Pancreas (tissue), 10 donors: ENCODE measurements at places on chromosomes 5 and 9.
A peak's percentile ranks its signal among the peaks of the same experiment; 100 is the strongest.

DNA sequence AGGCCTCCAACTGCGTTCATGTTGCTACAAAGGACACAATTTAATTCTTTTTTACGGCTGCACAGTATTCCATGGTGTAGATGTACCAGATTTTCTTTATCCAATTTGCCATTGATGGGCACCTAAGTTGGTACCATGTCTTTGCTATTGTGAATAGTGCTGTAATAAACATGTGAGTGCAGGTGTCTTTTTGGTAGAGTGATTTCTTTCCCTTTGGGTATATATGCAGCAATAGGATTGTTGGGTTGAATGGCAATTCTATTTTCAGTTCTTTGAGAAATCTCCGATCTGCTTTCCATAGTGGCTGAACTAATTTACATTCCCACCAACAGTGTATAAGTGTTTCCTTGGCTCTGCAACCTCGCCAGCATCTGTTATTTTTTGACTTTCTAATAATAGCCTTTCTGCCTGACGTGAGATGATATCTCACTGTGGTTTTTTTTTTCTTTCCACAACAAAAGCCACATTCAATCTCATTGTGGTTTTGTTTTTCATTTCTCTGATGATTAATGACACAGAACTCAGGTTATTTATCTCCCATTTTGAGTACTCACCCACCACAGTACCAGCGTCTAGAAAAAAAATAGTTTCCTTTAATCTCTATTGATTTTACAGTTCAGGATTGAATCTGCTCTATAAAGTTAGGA, 21.9 kb downstream of the ARRDC3 start:
- no peak for DNase-seq

GRCh38 chr9:131503626-131504465, 1.1 kb downstream of the POMT1 start:
- DNase-seq = no peak

DNA sequence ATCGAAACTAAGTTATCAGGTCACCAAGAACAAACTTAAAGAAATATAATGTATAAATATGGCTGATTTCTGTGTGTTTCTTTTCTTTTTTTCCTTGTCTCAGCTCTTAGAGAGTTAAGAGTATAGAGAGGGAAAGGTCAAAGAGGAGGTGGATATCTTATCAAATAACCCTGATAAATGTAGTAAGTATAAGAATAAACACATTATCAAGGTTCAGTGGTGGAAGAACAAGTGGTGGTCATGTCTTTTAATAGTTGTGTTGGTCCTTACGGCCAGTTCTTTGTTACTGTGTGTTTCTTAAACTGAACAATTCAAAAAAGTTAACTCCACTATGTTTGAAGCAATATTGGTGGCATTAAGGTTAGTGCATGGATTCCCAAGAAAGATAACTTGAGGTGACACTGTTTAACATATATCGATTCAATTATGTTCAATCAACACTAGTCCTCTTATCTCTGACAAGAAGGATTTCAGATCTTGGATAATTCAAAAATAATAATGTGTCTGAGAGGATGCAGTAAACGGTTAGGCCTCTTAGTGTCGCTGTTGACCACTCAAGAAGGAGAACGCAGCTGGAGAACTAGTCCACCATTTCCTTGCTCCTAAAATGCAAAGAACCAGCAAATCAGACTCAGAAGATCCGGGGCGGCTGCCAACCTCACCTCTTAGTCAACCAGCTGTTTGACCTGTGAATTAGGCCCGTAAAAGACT, at the start of gene PCDHGA3:
TSS of gene PCDHGA3 (plus strand) at position 588 of the 711 bp plus-strand sequence. CDS start 205 bp downstream, outside the sequence.
- DNase-seq = no peak

- DNase-seq = no peak
Observed at GRCh38 chr5:6596388-6596787, 36.5 kb downstream of the NSUN2 start.

GRCh38 chr9:105332471-105332870, 88.0 kb downstream of the SLC44A1 start:
- no peak for DNase-seq

DNA sequence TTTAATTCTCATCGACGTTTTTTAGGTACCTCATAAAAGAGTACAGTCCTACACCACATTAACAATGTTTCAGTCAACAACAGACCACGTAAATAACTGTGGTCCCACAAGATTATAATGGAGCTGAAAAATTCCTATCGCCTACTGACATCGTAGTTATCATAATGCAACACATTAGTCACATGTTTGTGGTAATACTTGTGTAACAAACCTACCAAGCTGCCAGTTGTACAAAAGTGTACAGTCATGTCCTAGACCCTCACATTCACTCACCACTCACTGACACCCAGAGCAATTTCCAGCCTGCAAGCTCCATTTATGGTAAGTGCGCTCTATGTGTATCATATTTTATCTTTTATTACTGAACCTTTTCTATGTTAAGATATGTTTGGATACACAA, 16.8 kb downstream of the GNAQ start:
- DNase-seq = no peak

GRCh38 chr9:211557-211956, 3.1 kb upstream of the DOCK8 start:
- DNase-seq = no peak

- peak; percentile 48 for DNase-seq
Observed at GRCh38 chr5:124628721-124629596, 117.5 kb downstream of the ZNF608 start.

DNA sequence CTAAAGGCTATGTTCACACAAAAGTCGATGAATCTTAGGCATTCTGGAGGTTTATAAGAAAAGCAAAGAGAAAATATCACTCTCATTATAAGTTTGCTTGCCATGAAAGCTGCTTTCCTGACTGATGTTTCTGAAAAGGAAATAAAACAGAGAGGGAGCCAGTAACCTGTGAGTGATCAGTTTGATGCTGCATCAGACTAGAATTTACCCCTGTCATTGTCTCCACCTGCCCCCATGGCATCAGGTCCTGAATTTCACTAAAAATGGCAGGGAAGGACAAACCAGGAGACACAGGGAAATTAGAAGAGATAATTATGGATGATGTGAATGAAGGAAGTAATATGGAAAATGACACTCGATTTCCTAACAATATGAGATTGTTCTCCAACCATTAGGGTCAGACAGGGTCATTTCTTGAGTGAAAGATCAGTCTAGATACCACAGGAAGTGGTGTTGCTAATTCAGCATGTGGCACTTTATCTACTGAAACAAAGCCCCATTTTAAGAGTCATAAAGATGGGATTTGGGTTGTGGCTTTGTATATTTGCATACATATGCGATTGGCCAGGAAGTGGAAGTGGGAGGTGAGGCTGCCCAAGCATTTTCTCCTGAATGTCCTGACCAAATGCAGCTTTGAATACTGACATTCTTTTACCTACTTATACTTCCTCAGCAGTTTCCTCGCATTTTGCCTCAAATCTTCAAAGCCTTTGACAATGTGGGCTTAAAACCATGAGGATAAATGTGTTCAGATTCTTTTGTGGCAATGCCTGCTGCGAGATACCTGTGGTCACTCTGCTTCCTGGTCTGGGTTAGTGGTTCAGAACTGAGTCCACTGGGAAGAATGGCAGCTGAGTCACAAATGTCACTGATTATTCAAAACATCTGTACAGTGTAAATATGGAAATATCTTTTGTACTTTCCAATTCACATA, 29.7 kb downstream of the MEGF10 start:
- peak; percentile 31 for DNase-seq

DNA sequence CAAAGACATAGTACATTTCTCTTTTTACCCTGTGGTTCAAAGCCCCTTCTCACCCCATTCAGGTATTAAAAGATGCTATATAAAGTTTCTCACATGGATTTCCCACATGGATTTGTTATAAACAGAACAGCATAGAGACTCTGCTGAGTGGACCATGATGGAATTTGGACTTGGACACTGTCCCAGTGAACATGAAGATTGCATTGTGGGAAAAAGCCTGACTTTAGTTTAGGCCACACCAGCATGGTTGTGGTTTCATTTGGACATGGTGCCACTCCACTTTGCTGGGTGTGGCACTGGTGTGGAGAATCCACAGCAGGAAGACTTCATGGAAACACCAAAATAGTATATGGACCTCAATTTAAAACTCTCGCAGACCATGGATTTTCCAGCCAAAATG, 124.6 kb downstream of the ARHGAP26 start:
- DNase-seq = no peak

- no peak for DNase-seq
Observed at GRCh38 chr5:141094481-141095262, at the start of gene PCDHB2. Gene PCDHB2, plus strand, starts transcription at chr5:141094615. Its CDS starts 176 bp downstream, at chr5:141094791.

DNA sequence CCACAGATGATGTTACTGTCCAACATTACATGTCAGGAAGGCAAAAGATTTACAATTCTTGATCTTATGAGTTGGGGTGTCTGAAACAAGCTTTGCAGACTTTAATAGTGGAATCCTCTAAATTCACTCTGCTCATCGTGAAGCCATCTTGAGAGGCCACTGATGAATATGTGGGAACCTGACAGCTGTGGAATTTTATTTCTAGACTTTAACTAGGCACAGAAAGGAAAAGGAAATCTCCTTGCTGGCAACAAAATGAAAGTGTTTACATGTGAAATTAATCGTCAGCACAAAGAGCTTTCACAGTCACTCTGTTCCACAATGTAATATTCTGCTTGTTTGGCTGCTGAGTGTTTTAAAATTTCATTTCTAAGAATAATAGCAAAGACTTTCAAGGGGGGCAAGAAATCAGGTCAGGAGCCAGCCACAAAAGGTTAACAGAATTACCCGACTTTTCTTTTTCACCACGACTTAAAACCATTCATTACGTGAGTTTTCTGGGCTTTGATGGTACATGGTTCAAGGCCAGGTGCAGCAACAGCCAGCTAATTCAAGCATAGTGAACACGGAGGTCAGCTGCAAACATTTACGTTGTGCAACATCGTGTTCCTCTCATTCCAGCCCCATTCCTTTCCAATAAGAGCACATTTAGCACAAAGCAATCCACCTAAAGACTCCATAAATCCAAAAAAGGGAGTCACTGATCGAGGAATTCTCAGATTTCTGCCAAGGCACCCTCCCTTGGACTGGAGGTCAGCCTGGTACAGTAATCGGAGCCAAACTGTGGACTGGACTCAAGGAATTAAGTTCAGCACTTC, 14.6 kb downstream of the NREP start:
- peak; percentile 22 for DNase-seq

DNA sequence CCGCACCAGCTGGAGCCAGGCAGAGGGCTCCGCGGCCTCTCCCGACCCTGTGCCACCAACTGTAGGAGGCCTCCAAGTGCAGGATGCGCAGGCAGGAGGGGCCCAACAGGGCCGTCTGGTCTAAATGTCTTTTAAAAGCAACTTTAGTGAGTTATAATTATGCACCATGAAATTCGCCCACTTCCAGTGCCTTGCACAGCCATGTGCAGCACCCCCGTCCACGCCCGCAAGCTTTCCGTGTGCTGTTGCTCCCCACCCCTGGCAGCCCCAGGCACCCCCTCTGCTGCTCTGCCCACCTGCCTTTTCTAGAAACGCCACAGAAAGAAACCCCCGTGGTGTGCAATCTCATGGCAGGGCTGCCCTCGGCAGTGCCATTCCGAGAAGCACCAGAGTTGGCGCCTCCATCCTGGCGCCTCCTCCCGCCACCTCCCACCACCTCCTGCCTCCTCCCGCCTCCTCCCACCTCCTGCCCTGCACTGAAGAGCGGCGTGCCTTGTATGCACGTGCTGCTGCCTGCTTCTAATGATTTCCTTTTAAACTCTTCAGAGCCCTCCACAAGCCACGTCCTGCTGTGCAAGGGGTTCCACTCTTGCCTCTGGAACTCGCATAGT, 7.5 kb upstream of the SLC6A18 start:
- DNase-seq = no peak

DNA sequence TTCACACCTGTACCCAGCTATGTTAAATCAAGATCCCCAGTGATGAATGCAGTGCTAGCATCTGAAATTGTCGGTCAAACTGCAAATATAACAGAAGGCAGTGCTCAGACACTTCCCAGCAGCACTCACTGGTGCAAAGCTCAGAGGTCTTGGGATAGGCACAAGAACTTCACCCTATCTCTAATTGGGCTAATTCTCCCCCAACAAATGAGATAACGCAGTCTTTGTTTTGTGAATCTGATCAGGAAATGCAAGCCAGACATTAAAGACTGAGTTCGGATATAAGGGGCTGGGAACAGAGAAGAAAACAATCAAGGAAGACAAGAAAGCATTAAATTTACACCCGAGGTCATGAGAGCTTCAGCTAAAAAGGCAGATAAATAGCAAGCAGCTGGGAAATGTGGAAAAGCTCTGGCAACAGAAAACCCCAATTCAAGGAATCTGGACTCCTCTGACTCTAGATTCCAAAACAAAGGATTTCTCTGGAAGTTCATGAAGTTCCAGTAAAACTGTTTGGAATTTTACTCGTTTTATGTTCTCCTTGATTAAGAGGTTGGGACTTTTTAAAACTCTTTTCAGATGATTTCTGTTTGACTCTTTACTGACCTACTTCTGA, 65.1 kb downstream of the GNA14 start:
- no peak for DNase-seq

DNA sequence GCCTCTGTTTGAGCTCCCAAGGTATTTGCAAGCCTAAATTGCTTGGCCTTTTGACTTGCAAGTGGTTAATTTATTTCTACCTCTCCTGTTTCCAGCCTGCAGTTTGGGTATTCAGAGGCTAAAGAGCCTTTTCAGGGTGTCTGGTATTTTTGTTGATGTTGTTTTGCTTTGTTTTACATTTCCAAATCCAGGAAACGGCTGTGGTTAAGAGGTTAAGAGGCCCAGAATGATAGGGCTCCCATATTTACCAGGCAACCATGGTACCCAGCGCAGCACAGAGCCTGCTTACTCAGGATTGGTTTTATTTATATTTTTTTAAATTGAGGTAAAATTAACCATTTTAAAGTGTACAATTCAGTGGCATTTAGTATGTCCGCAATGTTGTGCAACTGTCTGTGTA, 92.1 kb downstream of the PDZD2 start:
- no peak for DNase-seq

- no peak for DNase-seq
Observed at GRCh38 chr5:58759745-58760144, 176.9 kb downstream of the RAB3C start.

DNA sequence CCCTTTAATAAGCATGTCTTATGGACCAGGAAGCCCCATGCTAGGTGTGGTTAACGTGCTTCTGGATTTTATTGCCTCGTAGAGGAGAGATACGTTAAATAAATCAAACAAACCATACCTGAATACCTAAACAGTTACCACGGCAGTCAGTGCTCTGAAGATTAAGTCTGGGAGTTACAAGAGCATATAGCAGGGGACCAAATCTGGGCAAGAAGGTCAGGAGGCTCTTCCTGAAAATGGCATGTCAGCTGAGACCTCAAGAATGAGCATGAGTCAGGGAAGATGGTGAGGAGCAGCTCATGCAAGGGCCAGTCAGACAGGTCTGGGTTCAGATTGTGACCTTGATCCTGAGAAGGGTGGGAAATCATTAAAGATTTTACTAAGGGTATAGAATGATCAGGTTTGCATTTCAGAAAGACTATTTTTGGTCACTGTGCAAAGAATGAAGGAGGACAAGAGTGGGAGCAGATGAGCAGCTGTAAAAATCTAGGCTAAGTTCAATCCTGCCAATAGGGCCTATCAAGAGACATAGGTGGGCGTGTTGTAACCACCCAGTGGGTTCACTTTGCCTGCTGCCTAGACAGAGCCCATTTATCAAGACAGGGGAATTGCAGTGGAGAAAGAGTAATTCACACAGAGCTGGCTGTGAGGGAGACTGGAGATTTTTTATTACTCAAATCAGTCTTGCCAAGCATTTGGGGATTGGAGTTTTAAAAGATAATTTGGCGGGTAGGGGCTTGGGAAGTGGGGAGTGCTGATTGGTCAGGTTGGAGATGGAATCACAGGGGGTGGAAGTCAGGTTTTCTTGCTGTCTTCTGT, 4.8 kb upstream of the ZNF366 start:
- DNase-seq = no peak
